Fibroblast of skin of scalp (primary cell): ENCODE measurements at places on chromosomes 6 and 20.

- DNase-seq: no peak
Observed at GRCh38 chr6:43634702-43635303, 837 bp upstream of the MAD2L1BP start.

- no peak for DNase-seq
Observed at GRCh38 chr20:58528412-58528811, 13.2 kb upstream of the APCDD1L start.

- DNase-seq: no peak
Observed at GRCh38 chr20:63117151-63117550, 98.8 kb downstream of the YTHDF1 start.

DNA sequence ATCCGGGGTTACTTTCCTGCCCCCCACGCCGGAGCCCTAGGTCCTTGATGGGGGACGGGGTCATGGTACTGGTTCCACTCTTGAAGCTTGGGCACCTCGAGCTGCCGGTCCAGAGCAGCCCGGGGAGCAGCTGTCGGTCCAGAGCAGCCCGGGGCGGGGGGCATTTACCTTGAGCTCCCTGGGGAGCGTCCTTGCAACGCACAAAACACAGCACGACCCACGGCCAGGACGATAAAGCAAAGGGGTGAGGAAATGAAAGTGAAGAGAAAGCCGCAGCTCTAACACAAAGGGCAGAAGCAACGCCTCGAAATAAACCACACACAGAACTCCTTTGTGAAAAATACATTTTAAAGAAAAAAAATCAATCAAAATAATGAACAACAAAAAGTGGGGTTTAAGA is 39.1 kb downstream of the KCNQ2 start:
- no peak for DNase-seq

DNA sequence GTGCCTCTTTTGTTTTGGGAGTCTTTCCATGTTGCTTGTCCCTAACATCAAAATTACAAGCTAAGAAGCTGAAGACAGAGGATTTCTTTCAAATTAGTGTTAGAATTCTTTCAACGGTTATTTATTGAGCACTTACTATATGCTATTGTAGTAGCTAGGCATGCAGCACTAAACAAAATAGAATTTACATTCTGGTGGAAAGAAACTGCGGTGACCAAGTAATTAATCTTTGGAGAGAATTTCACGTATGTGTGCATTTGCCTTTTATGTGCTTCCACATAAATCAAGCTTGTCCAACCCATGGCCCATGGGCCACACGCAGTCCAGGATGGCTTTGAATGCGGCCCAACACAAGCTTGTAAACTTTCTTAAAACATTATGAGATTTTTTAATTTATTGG is 33.0 kb upstream of the DUSP22 start:
- no peak for DNase-seq

DNA sequence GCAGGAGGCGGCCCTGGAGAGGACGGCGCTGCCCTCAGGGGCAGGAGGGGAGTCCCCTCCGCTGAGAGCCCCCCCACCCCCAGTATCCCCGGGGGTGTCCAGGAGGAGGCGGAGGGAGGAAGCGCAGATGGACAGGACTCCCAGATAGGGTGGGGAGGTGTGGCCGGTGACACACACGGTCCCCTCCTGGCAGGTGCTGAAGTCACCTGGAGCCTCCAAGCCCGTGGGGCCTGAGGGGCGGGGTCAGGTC is 1.4 kb downstream of the STMN3 start:
- no peak for DNase-seq

- no peak for DNase-seq
Observed at GRCh38 chr6:80329496-80329895, 223.0 kb downstream of the BCKDHB start.

DNA sequence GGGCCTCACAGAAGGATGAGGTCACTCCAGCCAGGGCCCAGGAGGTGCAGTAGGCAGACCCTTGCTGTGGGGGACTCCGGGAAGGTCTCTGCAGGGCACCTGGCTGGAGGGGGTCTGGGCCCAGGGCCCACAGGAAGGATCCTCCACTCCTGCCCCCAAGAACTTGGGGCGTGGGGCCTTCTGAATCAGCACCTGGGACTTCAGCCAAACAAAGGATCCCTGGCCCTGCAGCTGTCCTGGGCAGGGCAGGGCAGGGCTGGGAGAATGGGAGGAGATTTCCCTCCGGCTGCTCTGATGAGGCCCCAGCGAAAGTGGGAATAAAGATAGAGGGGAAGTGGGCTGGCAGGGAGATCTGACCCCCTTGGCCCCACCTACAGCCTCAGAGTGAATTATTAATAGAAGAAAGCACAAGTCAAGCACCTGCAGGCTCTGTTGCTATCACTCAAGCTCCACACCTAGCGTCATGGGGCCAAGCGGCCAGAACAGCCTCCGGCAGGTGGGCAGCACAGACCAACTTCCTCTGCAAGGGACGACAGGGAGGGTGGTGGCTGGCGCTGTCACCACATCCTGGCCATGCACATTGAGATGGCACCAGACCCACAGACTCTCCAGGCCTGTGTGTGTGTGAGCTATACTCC is 61.6 kb upstream of the MRPS10 start:
- no peak for DNase-seq

DNA sequence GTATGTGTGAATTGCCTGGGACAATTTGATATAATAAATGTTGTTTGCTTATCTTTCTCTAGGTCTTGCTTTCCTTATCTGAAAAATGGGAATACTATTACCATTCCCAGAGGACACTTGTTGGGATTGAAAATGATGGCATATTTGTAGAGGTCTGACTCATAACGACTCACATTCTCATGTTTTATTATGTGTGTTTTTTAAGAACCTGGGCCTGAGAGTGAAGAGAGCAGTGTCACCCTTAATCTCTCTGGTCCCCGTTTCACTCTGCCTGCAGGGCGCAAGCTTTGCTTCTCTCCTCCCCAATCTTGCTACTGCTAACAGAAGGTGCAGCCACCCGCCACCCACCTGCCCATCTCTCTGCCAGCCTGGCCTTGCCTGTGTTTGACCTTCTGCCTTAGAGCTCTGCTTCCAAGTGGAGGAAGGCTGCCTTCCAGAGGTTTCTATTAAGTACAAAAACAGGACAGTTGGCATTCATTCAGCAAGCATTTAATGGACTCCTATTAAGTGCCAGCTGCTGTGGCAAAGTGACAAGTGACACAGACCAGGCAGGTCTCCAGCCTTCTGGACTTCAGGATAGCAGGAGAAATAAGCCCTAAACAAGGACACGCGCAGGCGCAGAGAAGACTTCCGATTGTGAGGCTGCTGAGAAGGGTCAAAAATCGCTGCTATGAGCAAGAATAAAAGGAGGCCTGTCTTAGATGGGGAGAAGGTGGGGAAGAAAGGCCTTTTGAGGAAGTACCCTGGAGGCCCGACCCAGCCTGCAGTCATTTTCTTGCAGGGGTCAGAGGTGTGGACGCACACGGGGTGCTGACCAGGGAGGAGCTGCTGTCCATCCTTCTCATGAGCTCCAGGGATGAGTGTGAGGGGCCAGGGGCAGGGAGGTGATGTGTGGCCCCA is 112.5 kb downstream of the JPH2 start:
- DNase-seq: peak; percentile 72

- no peak for DNase-seq
Observed at GRCh38 chr6:39419607-39420006, 97.1 kb upstream of the KCNK16 start.

DNA sequence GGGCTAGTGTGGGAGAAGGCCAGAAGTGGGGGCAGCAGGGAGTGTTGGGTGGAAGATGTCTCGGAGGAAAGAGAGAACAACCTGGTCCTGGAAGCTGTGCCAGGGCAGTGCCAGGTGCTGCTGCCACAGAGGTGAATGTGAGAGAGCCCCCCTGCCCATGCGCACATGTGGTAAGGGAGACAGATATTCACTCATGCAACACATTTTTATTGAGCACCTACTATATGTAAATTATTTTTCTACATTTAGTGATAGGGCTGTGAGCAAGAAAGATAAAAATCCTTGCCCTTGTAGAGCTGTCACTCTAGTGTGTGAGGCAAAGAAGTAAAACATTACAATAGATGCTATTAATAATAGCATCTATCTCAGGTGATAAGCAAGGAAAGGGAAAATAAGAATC is 471 bp downstream of the CLPSL1 start:
- no peak for DNase-seq

GRCh38 chr20:40499391-40499790 is 189.6 kb downstream of the MAFB start:
- DNase-seq: no peak

GRCh38 chr6:163579880-163580295 is 165.4 kb downstream of the QKI start:
- peak; percentile 29 for DNase-seq

- DNase-seq: peak; percentile 27
Observed at GRCh38 chr6:15921243-15921642, 207.6 kb upstream of the MYLIP start.

- DNase-seq: no peak
Observed at GRCh38 chr6:148972481-148972880, 225.7 kb downstream of the UST start.

DNA sequence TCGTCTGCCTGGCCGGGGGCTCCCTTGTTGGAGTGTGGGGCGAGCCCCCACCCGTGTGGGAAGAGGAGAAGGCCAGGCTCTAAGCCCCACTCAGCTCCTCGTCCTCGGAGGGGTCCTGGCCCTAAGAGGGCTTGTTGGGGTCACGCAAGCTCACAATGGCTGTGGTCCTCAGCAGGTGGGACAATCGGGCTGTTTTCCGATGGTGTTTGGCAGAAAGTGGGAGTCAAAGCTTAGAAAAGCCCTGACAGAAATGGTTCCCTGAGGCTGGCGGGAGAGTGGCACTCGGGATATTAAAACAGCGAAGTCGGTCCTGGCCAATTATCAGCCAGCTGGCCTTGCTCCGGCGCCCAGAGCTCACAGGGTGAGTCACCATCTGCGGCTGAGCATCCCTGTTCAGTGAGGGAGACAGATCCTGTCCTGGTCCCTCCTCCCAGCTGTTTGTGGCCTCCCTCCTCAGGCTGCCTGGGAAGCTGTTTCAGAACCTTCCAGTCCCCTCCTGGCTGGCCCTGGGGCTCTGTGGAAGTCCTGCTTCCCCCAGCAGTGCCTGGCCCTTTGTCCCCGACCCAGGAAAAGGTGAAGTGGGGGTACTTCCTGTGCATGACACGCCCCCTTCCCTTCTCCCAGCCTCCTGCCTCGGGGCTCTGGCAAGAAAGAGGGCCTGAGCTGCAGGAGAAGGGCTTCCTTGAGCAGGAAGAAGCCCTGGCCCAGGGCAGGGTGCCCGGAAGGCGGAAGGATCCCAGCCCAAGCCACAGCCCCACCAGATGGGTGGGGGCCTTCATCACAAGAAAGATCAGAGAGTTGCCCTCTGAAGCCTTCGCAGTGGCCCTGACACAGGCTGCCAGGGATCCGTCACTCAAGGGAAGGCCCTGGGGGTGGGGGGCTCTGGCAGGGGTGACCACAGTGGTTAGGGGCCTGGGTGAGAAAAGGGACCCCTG is 53.6 kb upstream of the BHLHE23 start:
- DNase-seq: peak; percentile 21

- DNase-seq: no peak
Observed at GRCh38 chr6:35486005-35486925, 10.6 kb downstream of the TEAD3 start.

- DNase-seq: peak; percentile 14
Observed at GRCh38 chr6:6319952-6320811, at the start of gene F13A1. TSS of gene F13A1 (minus strand) at chr6:6320662. CDS start at chr6:6318664, 1,998 bp downstream.

DNA sequence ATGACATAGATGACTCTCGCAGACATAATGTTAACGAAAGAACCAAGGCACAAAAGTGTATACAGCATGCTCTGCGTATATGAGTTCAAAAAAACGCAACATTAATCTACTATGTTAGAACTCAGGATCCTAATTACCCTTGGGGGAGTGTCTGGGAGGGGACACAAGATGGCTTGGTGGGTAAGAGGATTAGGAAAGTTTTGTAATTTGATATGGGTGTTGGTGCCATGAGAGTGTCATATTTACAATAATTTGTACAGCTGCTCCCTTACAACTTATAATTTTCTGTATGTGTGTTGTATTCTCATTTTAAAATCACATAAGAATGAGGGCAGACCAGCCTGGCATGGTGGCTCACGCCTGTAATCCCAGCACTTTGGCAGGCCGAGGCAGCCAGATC is 38.6 kb downstream of the TFEB start:
- DNase-seq: no peak

GRCh38 chr6:149766156-149766769 is 16.7 kb downstream of the PCMT1 start:
- DNase-seq: peak; percentile 86
